ENCODE measurements at places on chromosomes 16 and 17. TPM values are rescaled to one million over a fixed set of nuclear protein-coding genes. Genes with fewer than 3 reads are reported as not detected.

DNA sequence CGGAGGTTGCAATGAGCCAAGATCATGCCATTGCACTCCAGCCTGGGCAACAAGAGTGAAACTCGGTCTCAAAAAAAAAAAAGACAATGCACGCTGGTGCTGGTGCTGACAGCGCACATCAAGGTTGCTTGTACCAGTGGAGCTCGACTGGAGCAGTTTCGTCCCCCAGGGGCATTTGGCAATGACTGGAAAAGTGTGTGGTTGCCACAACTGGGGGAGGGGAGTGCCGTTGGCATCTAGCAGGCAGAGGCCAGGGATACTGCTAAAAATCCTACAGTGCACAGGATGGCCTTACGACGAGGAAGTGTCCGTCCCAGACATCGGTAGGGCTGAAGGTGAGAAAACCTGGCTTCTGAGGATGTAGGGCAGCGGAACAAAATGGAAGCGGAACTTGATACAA is 2.4 kb downstream of the MEAK7 start:
- peak; percentile 81 for DNase-seq

The HCRT gene
- not detected for total RNA-seq

- DNase-seq: no peak
These were observed 58.8 kb downstream of the CDH13 start for GRCh38 chr16:82685526-82685925.

DNA sequence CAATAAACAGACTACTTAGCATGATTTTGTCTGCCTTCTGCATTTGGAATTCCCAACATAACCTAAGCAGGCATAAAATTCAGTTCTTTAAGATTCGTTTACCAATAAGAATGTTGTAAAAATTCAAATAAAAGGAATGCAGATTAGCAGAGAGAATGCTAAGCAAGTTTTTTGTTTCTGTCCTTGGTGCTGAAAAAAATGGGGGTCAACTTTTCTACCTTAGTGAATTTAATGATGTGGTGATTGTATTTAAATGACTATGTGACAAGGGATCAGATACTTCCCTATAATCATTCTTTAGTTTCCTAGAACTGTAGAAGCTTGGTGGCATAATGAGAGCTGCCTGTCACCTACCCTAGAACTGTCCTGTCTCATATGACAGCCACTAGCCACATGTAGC is 159.5 kb downstream of the RBFOX1 start:
- no peak for DNase-seq

GRCh38 chr16:25709213-25709612 is 17.5 kb downstream of the HS3ST4 start:
- DNase-seq: no peak

The TPSAB1 gene
- not detected for total RNA-seq

GRCh38 chr16:1698680-1699079 is 7.3 kb upstream of the MAPK8IP3 start:
- no peak for DNase-seq

GRCh38 chr17:17919169-17920107 is 52.8 kb downstream of the TOM1L2 start:
- DNase-seq: peak; percentile 90

The TMEM170A gene
- 18.6 TPM for total RNA-seq

DNA sequence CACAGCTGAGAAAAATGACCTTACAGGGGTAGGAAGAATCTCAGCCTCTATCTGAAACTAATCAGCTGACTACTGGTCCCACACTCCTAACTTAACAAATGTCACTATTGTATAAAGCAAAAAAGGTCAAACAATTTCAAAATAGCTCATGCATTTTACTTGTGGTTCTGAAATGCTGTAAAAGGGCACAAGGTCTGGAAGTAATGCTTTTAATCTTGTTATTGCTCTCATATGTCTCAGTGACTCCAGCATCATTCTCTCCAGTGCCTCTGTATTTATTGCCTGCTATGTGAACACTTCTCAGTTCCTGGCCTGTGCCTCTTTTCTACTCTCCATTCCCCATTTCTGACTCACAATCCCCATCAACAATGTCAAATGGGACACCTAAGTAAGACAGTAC is 937.7 kb downstream of the CDH11 start:
- no peak for DNase-seq

- no peak for DNase-seq
These were observed 322.7 kb downstream of the NPIPA8 start for GRCh38 chr16:18013863-18014262.

GRCh38 chr17:49365667-49366066 is 3.6 kb upstream of the ZNF652 start:
- DNase-seq: peak; percentile 57

The ABCA3 gene
- 11.0 TPM for total RNA-seq

The CASKIN2 gene
- total RNA-seq: 22.0 TPM

GRCh38 chr16:56372013-56372634 is 53.2 kb downstream of the AMFR start:
- no peak for DNase-seq

DNA sequence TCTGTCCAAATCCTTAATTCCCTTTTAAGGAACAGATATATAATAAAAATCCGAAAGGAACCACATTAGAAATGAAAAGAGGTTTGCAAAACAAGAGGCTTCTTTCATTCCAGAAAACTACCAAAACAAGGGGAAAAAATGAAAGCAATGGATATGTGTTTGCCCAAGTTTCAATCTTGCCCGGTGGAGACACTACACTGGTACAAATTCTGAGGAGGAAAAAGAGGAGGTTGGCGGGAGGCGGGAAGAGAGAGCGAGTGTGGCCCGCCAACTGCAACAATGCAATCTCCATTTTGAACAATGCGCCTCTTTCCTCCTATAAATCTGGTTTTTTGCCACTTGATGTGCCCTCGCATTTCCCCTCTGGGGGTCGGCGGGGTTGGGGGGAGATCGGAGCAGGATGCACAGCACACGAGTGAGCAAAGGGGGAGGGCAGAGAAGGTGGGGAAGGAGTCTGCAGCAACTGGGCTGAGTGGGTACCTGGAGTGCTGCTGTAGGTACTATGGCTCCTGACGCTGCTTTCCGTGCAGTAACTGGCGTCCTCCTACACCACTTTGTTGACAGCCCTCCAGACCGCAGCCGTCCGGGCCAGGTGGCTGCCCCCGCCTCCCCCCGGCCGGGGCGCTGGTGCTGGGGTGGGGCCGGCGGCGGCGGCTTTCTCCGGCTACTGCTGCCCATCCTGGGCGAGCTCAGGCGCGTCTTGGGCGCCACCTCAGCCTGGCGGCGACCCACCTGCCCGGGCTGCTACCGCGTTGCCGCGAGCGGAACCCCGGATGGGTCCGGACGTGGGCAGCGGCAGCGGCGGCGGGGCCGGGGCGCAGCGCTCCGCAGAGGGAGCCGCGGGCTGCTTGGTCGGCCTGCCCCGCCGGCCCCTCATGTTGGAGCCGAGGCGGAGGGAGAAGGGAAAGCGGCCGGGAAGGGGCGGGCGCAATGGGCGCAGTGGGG is 93.8 kb upstream of the PLEKHM1 start:
- DNase-seq: peak; percentile 91

GRCh38 chr17:76951375-76951905 is 83.2 kb downstream of the MGAT5B start:
- DNase-seq: no peak

DNA sequence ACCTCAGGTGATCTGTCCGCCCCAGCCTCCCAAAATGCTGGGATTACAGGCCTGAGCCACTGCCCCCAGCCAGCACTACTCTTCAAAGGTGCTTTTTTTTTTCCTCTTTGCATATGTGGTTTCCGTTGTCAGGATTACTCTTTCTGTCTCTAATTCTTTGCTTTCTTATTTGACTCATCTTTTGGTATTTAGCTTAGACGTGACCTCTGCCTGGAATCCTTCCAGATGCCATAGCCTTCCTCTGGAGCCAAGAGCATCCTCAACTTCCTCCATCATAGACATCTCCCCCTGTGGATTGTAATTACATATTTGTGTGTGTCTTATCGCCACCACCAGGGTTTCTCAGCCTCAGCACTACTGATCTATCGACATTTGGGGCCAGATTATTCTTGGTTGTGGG is 84.4 kb upstream of the XYLT1 start:
- DNase-seq: no peak

- DNase-seq: peak; percentile 73
These were observed 30.6 kb downstream of the TNFRSF13B start for GRCh38 chr17:16941072-16942036.

DNA sequence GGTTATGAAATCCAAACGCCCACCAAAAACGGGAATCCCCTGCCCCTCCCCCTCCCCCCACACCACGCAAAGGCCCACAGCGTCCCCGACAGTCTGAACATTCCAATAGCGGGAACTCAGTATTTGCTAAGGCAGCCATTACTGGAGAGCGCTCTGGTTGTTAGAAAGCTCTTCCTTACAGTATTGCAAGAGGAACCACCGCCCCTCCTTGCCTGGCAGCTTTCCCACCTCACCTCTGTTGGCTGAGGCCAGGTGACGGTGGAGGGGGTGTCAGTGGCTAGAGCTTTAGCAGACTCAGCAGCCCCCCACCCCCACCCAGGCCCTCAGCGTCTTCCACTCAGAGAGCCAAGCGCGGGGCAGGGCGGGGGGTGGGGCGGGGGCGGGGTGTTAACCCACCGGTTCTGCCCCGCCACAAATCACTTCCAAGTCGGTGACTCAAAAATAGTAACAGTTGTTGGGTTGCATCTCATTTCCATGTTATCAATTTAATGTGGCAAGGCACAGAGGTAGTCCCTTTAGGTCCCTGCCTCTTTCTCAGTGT is 2.2 kb upstream of the PLEKHH3 start:
- DNase-seq: peak; percentile 65

The ZG16 gene
- total RNA-seq: not detected

- DNase-seq: no peak
These were observed 106.3 kb upstream of the HAS3 start for GRCh38 chr16:68999114-68999513.

DNA sequence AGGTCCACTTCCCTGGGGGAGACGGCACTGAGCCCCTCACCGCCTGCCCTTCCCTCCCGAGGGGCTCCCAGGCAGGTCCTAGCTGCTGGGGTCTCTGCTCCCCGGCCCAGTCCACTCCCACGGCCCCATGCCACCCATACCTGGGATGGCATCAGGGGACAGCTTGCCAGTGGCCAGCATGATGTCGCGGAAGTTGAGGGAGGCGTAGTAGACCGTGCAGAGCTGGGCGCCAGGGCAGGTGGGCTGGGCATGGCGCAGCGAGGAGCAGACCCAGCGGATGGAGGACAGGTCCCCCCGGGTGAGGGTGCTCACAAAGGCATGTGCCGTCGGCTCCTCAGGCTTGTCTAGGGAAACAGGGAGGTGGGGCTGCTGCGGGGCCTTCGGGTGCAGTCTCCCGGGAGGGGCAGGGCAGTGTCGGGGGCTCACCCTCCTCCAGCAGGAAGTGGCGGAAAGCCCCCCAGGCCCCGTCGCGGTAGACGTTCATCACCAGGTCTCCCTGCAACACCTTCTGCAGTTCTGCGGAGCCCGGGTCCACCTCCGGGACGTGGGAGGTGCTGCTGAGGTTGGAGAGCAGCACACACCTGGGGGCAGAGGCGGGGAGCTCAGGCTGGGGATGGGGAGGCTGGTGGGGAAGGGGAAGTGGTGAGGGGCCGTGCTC is 13.5 kb downstream of the FASN start:
- no peak for DNase-seq

- peak; percentile 84 for DNase-seq
These were observed 64.5 kb downstream of the CYLD start for GRCh38 chr16:50806099-50807062.

GRCh38 chr17:8277317-8277716 is 11.2 kb upstream of the RANGRF start:
- DNase-seq: no peak

The ZSCAN10 gene
- total RNA-seq: not detected

The BAIAP3 gene
- 13.1 TPM for total RNA-seq

- DNase-seq: no peak
These were observed 55.7 kb upstream of the CACNG5 start for GRCh38 chr17:66779237-66779606.

GRCh38 chr17:63696381-63696961 is 3.5 kb downstream of the LIMD2 start:
- DNase-seq: peak; percentile 55

- peak; percentile 75 for DNase-seq
These were observed at the start of gene C1QTNF1 for GRCh38 chr17:79023886-79024771. Gene C1QTNF1 (plus strand): TSS chr17:79024169. CDS start chr17:79043969, 19,800 bp downstream.

GRCh38 chr17:41064301-41064700 is 1.4 kb downstream of the KRTAP2-4 start:
- no peak for DNase-seq

DNA sequence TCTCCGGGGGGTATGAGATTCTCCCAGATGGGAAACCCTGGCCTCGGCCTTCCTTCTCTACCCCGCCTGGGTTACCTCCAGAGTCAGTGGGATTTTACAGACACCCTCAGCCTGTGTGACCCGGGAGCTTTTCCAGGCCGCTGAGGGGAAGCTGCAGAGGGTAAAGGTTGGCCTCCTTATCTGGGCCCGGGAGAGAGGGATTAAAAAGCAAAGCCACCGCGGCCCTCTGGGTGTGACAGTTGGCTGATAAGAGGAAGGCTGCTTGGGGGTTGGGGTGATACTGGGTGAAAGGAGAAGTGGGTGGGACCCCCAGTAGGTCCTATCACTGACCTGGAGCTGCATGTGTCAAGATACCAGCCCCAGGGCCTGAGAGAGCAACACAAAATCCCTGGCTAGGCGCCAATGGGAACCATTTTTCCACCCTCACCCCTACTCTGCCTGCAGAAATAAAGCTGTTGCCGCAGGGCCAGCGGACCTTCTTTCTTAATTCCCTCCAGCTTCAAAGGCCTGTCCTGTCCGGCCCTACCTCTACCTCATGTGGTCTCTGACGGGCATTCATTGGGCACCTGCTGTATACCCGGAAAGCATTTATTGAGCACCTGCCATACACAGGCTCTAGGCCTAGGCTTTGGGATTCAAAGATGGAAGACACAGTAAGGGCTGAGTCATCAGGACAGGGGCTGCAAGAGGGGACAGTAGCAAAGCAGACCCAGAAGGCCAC is 77.6 kb upstream of the GSE1 start:
- DNase-seq: no peak

DNA sequence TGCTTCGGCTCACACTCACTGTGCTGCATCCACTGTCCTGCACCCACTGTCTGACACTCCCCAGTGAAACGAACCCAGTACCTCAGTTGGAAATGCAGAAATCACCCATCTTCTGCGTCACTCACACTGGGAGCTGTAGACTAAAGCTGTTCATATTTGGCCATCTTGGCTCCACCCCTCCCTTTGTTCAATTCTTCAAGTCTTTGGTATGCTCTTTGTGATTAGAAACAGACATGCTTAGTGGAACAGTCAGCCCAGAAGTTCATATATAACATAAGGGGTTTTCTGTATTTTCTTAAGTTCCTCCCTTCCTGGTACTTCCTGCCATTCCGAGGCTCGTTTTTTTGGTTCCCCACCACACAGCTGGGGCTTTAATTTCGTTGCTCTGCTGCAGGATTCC is 398.5 kb upstream of the DYNLRB2 start:
- DNase-seq: no peak
